ENCODE measurements at places on chromosomes 3 and 15.

DNA sequence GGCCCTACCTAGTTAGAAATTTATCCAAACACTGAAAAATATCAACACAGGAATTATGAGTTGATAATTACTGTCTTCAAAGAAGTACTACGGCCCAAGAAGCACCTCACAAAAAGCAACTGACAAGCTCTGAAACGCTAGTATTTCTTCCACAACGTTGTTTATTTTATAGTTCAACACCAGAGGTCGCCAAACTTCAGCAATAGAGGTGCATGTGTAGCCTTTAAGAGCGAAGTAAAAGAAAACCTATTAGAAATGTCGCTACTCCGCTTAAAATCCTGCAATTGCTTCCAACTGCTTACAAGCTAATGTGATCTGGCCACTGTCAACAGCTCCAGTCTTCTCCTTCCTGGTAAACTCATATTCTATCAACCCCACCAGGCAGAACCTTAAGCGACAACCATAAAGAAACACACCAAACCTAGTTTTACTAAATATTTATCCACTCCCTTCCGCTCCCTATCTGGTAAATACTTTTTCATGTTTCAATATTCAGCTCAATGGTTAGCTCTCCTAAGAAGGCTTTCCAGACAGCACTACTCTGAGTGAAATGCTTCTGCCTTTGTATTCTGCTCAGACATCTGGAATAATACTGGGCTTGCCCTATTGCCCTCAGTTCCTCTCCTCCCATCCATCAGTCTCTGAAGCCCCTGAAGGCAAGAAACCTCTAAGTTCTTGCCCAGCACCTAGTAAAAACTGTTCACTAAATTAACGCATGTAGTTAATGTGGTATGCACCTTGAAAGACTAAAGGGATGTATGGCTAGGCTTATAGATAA, 110.2 kb downstream of the NR1I2 start:
- peak; percentile 66 for DNase-seq

- no peak for DNase-seq
Measured at GRCh38 chr3:12946251-12946648, 104.9 kb upstream of the RPL32 start.

- DNase-seq = no peak
Measured at GRCh38 chr3:64844558-64844957, 156.8 kb upstream of the ADAMTS9 start.

- no peak for DNase-seq
Measured at GRCh38 chr3:5606884-5607472, 419.5 kb downstream of the EDEM1 start.

DNA sequence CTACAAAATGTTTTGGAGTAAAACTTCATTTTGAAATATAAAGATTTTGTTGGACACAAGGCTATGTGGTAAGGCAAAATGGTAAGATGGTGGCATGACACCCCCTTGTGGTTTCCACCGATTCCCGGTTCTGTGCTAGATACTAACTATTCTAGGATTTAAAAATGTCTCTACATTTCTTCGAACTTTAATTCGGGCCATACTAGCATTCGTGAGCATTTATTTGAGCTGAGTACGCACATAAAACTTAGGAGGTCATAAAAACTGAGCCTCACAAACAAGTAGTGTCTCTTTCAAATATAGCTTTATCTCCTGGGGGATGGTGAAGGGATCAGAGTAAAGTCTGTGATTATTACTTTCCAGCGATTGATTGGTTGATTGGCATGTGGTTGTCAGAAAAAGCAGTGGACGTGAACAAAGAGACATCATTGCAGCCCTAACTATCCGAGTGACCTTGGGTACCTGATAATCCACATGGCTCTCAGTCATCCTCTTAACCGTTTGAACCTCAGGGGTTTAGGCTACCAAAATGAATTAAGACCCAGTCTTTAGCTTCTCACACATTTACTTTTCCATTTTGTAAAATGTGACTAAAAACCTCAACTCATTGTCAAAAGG, 1.1 kb upstream of the ZNF639 start:
- DNase-seq = peak; percentile 56

GRCh38 chr3:95356764-95357501, 1294.1 kb downstream of the NSUN3 start:
- no peak for DNase-seq

- DNase-seq = no peak
Measured at GRCh38 chr15:70777170-70777926, 14.0 kb upstream of the UACA start.

- no peak for DNase-seq
Measured at GRCh38 chr3:150613709-150614480, 10.8 kb downstream of the SELENOT start.

- DNase-seq = no peak
Measured at GRCh38 chr15:48856942-48857341, 21.0 kb upstream of the EID1 start.

GRCh38 chr3:154229217-154229590, 95.1 kb downstream of the DHX36 start:
- no peak for DNase-seq

GRCh38 chr3:47261301-47261700, 21.3 kb downstream of the KIF9 start:
- peak; percentile 57 for DNase-seq

GRCh38 chr3:187744169-187745151, 808 bp downstream of the BCL6 start:
- DNase-seq = peak; percentile 57

DNA sequence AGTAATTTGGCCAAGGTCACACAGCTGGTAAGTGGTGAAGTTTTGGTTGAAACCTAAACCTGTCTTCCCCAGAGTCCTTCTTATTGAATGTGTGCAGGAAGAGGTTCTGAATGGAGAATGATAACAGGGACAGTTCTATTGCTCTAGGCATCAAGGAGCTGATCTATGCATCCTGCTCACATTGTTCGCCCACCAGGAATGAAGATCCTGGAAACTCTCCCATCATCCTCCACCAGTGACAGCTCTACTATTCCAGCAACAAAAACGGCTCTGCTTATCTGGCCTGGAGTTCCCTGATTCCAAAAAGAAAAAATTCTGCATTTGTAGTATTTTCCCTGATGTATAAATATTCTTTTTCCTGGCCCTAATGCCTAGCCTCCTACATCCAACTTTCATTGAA, 16.4 kb upstream of the TNFAIP8L3 start:
- DNase-seq = no peak

DNA sequence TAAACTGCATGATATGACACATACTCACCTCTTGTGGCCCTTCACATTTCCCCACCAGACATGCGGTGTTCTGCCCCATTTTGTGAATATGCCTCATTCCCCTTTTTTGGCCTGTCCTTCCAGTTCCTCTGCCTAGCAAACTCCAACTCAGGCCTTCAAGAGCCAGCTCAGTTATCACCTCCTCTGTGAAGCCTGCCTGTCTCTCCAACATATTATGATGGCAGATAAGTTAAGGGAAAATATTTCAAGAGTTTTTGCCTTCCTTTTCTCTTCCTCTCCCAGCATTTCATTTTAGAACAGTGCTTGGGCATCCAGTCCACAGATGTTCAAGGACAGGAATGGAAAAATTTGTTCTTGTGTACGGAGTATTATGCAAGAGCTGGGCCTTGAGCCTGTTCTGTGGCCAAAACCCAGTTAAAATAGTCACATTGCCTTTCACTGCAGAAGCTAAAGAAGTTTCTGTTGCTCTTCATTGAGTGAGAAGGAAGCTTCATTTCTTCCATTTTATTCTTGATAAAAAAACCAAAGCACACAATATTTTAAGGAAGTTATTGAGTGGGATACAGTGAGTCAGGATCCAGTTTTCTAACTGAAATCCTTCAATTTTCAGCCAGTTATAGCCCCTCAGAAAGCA, 192.0 kb downstream of the GHSR start:
- DNase-seq = no peak

- DNase-seq = no peak
Measured at GRCh38 chr15:93048759-93049161, 40.3 kb downstream of the RGMA start.

DNA sequence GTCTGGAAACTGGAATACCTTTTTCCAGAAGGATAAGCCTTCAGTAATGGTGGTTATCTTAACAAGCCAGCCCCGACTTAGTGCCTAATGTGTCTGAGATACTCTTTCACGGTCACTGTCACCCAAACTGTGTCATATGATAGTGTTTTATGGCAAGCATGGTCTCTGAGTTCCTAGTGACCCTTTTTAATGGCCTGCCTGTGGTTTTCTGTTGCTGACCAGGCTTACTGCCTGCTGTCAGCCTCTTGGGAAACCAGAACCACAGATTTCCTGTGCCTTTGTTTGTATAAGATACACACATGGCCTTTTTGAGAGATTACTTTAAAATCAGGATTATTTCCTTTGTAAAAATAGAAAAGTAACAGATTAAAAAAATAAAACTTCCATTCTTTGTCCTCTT, 22.4 kb downstream of the HPS3 start:
- DNase-seq = no peak

GRCh38 chr3:162034368-162034767, 537.8 kb downstream of the OTOL1 start:
- DNase-seq = no peak

DNA sequence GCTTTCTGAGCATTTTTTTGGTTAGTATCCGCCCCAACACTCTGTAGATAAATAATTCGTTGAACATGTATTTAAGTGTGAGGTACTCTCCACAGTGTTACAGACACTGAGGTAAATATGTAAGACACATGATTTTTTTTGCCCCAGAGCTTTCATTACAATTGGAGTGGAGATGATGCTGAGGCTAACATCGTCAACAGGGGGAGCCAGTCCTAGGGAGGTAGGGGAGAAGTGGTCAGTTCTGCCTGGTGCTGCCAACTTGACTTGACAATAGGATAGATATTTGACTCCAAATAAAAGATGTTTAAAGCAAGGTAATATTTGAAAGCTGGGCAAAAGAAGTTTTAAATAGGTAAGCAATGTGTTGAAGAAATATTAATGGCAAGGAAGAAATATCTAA, 295.7 kb downstream of the UNC13C start:
- DNase-seq = peak; percentile 53

GRCh38 chr15:71290002-71290401, 174.7 kb downstream of the THSD4 start:
- no peak for DNase-seq

GRCh38 chr15:33089878-33090757, 104.4 kb downstream of the FMN1 start:
- peak; percentile 29 for DNase-seq
